Mucosa of descending colon (tissue), 3 donors: ENCODE measurements at places on chromosomes 5 and 9. TPM values are rescaled to one million over a fixed set of nuclear protein-coding genes. Genes with fewer than 3 reads are reported as not detected.

- no peak for DNase-seq
Measured at GRCh38 chr5:158990979-158991775, 108.5 kb downstream of the EBF1 start.

DNA sequence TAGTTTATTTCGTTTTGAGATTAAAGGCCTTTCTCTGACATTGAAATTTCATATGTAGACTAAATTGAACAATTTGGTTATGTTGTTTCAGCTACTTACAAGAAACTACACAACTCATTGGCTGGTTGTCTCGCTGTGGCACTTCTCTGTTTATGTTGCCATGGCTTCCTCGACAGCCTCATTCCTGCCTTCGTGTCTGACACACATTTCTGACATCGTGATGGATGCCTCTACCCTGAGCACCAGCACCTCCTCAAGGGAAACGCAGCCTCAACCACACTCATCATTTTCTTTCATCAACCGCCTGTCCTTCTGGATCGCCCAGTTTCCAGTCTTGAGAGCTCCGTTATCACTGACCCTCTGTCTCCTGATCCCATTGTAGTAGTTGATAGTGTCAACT is 562.8 kb downstream of the PDE4D start:
- DNase-seq: no peak

GRCh38 chr5:131186561-131187256 is 16.0 kb downstream of the LYRM7 start:
- no peak for DNase-seq

DNA sequence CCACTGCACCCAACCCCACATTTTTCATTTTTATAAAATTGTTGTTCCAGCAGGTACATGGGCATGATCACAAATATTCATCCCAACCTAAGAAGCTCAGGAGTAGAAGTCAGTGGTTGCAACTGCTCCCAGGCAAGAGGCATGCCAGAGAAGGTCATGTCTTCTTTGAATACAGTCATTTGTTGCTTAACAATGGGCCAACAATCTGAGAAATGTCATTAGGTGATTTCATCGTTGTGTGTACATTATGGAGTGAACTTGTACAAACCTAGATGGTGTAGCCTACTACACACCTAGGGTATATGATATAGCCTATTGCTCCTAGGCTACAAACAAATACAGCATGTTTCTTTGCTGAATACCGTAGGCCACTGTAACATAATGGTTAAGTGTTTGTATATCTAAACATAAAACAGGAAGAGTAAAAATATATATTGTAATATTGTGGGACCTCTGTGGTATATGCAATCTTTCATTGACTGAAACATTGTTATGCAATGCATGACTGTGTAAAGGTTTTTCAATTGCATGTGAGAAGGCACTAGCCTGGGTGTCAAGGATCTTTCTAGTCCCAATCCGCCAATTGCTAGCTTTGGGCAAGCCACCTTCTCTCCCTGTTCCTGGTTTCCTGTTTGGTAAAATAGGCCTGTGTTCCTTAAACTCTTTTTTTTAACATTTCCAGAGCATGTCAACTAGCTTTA is 27.6 kb downstream of the ATP10B start:
- no peak for DNase-seq

DNA sequence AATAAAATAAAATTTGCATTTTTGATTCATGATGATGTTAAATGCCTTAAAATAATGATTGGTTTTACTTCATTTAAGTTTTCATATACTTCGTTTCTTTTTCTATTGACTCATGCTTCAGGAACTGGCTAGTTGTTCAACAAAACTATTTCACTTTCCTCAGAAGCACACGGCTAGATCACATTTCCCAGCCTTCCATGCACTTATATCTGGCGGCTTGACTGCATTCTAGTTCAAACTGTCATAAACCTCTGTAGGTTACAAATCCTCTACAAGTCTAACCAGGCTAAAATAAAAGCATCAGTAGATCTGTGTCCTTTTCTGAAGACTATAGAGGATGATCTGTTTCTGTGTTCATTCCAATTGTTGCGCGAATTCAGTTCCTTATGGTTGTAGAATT is 46.3 kb upstream of the CNTLN start:
- no peak for DNase-seq

GRCh38 chr9:3962971-3963642 is 336.8 kb downstream of the GLIS3 start:
- no peak for DNase-seq

DNA sequence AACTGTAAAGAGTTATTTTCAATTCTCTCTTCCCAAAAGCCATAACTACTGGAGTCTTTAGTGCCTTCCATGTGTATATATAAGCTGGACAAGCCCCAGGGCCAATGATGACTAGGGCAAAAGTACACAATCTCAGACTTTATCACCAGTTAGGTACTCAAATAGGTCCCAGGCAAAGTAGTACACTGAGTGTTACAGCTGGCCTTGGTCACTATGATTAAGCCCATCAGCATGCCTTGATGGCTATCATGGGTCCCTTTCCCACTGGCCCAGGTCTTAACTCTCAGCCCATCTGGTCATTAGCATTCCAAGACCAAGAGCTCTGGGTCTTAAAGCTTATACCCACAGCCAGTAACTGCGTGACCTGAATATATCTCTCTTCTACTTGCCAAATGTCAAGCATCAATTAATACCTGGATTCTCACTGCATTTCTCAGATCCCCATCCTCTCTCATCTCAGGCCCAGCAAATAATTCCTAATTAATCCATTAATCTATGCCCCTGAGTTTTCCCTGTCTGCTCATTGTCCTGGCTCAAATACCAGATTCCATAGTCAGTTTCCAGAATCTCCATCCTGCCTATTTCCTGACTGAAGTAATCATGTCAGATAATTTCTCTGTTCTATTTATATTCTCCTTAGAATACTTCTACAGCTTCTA is 62.3 kb downstream of the NR6A1 start:
- DNase-seq: peak; percentile 63

- DNase-seq: no peak
Measured at GRCh38 chr5:143775258-143775657, 36.7 kb upstream of the HMHB1 start.

DNA sequence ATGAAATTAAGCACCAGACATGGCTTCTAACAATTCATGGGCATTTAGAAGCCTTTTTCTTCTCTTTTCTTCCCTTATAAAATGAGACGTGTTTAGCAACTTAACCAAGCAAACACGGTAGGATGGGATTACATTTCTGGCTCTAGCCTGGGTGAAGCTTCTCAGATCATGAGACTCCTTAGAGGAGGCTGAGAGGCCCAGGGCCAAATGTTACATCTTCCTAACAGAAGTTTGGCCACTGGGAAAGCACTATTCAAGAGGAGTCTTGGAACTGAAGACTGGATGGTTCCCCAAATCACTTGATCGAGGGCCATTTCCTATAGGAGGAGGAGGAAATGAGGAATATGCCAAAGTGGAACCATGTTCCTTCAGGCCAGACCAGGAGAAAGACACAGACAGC is 1.9 kb downstream of the GABRP start:
- DNase-seq: no peak

DNA sequence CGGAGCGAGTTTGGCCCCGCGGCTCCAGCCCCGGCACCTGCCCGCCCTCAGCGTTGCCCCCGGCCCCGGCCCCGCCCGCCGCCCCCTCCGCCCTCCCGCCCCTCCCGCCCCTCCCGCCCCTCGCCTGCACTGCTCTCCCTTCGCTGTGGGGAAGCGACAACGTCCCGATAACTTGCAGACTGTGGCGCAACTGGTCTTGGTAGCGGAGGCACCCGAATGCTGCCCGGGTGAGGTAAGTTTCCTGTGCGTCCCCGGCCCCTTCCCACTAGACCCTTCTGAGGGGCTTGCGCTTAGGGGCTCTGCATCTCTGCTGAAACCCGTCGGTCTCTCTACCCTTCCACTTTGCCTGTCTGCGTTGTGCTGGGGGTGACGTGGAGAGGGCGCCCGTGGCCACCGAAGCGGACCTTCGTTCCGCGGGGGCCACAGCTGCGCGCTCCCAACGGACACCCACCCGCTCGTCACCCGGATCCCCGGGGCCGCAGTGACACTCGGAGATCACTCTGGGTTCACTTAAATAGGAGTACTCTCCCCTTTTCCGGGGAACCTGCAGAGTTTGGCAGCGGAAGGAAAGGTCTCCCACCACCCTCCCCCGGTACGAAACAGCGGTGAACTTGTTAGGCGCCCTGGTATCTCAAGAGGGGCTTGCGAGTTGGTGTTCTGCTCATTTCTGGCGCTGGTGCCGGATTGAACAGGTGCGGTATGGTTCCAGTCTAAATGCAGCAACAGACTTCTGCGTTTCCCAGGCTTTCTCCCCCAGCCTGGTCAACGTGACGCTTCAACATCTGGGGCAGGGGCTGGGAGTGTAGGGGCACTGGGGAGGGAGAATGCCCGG is 707 bp downstream of the PIP5K1B start:
- DNase-seq: peak; percentile 54

DNA sequence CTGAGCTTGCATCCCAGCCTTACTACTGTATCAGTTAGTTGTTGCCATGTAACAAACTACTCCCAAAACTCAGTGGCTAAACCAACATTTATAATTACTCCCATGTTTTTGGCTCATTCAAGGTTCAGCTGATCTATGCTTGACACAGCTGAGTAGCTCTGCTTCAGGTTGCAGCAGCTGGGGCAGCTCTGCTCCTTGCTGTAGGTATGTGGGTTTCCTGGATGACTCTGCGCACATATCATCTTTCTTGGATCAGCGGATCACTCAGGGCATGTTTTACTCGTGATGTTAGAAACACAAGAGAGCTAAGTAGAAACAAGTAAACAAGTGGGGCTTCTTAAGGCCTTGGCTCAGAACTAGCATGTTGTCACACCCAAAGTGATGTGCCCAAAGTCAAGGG is 15.1 kb downstream of the TEK start:
- no peak for DNase-seq

GRCh38 chr5:63085561-63085960 is 506.9 kb downstream of the LRRC70 start:
- DNase-seq: no peak

- no peak for DNase-seq
Measured at GRCh38 chr9:128389395-128390149, 18.4 kb downstream of the URM1 start.

- no peak for DNase-seq
Measured at GRCh38 chr5:113552137-113552536, 38.6 kb downstream of the YTHDC2 start.

DNA sequence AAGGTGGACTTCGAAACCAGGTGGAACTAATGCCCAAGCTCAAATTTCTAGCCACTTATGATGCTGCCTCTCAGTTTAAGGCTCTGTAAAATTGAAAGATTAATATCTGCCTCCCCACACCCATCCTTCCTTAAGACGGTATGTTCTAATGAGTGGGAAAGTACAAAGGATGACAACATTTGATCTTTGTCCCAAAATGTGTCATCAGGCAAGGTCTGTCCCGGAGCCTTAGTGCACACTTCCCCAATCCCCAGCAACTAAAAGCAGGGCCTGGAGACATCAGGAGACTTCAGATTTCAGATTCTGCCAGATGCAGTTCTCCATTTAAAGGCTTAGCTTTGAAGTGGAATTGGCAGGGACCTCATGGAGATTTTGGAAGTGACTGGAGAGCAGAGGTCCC is 316.5 kb downstream of the ASTN2 start:
- no peak for DNase-seq

DNA sequence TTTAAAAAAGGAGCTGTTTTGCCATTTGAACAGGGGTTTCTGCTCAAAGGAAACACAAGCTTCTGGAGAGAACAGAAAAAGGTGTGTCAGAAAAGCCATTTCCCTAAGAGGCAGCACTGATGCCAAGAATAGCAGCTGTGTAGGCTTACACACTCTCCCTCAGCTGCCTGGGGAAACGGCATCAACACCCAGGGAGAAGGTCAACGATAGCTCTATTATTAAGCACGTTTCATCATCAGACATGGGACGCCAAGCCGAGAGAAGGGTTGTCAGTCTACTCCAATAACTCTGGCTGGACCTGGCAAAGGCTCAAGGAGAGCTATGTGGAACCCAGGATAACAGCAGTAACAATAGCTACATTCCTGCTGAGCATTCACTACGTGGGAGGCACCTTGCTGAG is 314.2 kb downstream of the CDK5RAP2 start:
- no peak for DNase-seq

DNA sequence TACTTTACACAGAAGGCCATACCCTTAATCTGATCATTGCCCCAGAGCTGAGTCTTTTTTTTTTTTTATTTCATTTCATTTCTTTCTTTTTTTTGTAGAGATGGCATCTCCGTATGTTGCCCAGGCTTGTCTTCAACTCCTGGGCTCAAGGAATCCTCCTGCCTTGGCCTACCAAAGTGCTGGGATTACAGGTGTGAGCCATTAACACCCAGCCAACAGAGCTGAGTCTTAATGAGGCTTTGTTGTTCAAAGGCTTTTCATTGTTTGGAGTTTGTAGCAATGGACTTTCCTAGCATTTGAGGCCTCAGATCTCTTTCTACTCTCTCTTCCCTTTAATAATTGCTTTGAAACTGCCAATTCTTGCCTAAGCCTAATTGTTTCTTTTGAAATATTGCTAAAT is 176.5 kb upstream of the FBN2 start:
- no peak for DNase-seq

DNA sequence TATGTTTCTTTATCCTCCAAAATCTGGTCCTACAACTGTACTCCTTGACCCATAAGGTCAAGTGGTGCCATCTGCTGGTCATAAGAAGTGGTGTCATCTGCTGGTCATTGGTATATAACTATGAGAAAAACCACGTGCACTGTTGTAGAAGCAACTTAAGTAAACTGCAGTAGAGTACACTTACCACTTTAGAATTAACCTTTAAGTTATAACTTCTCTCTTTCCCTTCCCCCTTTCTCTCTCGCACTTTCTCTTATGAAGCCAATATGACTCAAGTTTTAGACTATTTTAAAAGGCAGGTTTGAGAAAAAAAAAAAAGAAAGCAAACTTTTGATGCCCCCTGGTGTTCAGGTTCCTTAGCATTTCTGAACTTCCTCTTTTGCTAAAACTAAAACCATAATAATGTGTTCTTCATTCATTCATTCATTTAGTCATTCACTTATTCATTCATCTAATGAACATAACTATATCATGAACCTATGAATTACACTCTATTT is 12.8 kb upstream of the MTAP start:
- DNase-seq: peak; percentile 77

GRCh38 chr5:107560377-107560776 is 110.4 kb downstream of the EFNA5 start:
- DNase-seq: no peak

GRCh38 chr9:134847752-134848432 is 32.7 kb upstream of the FCN2 start:
- DNase-seq: peak; percentile 23

GRCh38 chr5:35324201-35324600 is 93.9 kb upstream of the PRLR start:
- DNase-seq: no peak

GRCh38 chr9:14585730-14586473 is 107.3 kb downstream of the ZDHHC21 start:
- no peak for DNase-seq

GRCh38 chr9:126503333-126504085 is 110.2 kb upstream of the LMX1B start:
- DNase-seq: no peak

The FOXD4L5 gene
- total RNA-seq: 0.29 TPM

The SPATA31C1 gene
- total RNA-seq: not detected

The CSF1R gene
- 9.0 TPM for total RNA-seq

The RGMB gene
- total RNA-seq: 76.6 TPM

The GABRA1 gene
- not detected for total RNA-seq

The PCDHB10 gene
- total RNA-seq: 4.9 TPM

The CNTFR gene
- total RNA-seq: 1.5 TPM

The ABITRAM gene
- 16.8 TPM for total RNA-seq

The ABLIM3 gene
- total RNA-seq: 12.4 TPM

The NKD2 gene
- 0.93 TPM for total RNA-seq

The CDH9 gene
- total RNA-seq: not detected

The EGFLAM gene
- 0.46 TPM for total RNA-seq

The DMRTA1 gene
- 1.0 TPM for total RNA-seq

The CETN3 gene
- total RNA-seq: 18.7 TPM

The SCGB3A2 gene
- not detected for total RNA-seq
